ENCODE measurements at places on chromosomes 13 and 19.

GRCh38 chr19:44988273-44988672 lies 13.0 kb upstream of the RELB start:
- no peak for DNase-seq

- no peak for DNase-seq
Measured at GRCh38 chr13:75250526-75251178, 231.3 kb downstream of the TBC1D4 start.

DNA sequence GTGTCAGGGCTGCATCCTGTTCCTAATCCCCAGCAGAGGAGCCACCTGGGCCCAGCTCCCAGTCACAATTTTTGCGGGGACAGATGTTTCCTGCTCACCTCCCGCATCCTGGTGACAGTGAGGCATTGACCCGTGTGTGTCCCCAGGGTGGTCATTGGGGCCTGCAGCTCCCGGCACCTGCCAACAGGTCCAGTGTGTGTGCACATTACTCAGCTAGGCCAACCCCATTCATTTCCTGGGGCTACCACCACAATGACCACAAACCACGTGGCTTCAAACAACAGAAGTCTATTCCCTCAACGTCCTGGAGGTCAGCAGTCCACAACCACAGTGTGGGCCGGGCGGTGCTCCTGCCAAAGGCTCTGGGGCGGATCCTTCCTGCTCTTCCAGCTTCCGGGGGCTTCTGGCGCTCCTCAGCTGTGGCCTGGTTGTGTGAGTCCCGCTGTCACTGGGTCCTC lies 11.9 kb upstream of the F2RL3 start:
- DNase-seq, result no peak

- no peak for DNase-seq
Measured at GRCh38 chr13:80083853-80084676, 256.9 kb downstream of the SPRY2 start.

DNA sequence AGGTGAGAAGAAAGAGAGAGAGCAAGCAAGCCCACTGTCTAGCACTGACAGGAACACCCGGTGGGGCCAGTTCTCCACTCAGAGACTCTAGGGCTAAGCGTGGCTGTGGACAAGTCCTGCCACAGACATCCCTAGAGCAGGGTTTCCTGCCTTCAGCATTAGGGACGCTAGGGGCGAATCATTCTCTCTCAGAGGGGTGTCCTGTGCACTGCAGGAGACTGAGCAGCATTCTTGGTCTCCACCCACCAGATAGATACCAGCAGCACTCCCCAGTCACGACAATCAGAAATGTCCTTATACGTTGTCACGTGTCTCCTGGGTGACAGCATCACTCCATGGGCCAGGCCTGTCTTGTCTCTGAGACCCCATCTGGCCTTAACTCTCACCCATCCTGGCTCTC lies 1.5 kb downstream of the OR10H1 start:
- DNase-seq, result no peak

DNA sequence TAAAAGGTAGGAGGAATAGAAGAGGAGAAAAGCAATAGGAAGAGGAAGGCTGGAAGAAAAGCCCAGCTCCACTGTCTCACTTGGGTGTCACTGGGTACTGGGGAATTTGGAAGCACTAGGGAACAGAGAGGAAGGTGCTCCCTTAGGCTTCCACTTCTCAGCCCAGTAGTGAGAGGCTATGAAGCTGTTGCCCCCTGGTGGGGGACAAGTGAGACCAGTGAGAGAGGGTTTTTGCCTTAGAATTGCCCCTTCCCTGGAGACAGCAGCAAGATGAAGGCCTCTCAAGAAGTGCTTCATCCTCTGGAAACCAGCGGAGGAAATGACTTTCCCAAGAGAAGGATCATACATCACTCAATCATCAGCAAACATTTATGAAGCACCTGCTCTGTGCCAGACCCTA lies 4.7 kb upstream of the ZNF606 start:
- DNase-seq, result no peak

DNA sequence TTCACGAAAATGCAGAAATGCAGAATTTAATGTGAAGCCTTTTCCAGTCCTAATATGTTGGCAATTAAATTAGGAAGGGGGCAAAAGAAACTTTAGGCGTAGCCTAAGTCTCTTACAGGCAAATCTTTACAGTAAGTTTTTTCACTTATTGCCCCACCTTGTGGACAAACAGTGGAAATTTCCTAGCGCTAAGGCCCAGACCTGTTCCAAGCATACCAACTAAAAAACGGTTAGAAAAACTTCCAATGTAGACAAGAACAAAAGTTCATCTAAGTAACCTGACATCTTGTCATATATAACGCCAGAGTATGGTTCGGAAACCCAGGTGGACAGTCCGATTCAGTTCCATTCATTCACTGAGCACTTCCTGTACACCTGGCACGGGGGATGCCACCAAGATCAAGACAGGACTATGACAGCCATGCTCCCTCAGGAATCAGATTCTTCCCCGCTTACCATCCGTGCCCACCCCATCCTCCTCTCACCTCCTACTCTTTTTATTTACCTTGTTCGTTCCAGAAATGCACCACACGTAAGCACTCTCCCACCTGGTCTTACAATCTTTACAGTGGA lies 4.9 kb downstream of the ZAR1L start:
- no peak for DNase-seq

DNA sequence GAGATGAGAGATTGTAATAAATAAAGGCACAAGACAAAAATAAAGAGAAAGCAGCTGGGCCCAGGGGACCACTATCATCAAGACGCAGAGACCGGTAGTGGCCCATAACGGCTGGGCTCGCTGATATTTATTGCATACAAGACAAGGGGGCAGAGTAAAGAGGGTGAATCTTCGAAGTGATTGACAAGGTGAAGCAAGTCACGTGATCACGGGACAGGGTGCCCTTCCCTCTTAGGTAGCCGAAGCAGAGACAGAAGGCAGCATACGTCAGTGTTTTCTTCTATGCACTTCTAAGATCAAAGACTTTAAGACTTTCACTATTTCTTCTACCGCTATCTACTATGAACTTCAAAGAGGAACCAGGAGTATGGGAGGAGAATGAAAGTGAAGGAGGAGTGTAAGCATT lies 4.6 kb upstream of the PRKCG start:
- DNase-seq, result no peak

DNA sequence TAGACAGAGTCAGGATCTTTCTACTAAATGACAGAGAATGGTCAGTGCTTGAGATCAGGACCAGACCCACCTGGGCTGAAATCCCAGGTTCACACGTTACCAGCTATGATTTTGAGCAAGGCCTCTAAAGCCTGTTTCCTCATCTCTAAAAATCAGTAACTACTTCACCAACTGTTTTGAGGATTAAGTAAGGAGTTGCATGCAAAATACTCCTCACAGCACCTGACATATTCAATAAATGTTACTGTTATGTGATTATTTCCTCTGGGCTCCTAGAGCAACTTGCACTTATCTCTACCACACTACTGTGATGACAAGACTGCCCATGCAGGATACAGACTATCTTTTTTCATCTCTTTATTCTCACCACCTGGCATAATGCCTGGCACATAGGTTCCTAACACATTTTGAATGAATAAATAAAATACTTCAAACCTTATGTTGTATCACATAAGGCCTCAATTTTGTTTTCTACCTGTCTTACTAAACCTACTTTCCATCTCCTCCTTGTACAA lies 1.8 kb downstream of the KATNAL1 start:
- no peak for DNase-seq

- no peak for DNase-seq
Measured at GRCh38 chr19:483332-484072, 12.8 kb upstream of the MADCAM1 start.

GRCh38 chr13:77456271-77456670 lies 79.2 kb upstream of the SCEL start:
- no peak for DNase-seq

DNA sequence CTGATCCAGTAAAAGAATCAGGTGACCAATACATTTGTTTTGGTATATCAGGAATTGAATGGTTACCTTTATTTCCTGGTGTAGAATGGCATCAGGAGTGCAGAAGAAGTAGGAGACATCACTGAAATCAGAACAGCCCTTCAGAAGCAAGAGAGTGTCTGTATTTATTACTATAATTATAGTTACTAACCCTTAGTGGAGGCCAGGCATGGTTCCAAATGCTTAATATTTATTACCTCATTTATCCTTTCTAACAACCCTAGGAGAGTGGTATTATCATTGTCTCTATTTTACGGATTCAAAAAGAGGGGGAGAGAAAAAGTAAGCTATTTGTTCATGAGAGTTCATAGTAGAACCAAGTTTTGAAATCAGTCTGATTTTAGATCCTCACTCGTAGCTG lies 1292.9 kb downstream of the PCDH9 start:
- DNase-seq, result no peak

GRCh38 chr19:15381864-15382263 lies 2.3 kb upstream of the AKAP8 start:
- DNase-seq, result no peak

DNA sequence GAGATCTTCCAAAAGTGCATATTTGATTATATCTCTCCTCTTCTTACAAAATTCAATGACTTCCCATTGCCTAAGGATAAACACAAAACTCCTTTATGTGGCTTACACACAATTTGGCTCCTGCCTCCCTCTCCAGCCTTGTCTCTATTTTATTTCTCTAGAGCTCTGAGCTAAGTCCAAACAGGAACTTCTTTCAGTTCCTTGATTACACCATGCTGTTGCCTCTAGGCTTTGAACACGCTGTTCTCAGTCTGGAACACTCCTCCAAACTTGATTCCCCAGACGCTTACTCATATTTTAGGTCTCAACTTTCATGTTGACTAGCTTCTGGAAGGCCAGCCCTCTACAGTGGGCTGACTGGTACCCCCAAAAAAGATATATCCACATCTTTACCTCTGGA lies 258.5 kb downstream of the COG6 start:
- no peak for DNase-seq

DNA sequence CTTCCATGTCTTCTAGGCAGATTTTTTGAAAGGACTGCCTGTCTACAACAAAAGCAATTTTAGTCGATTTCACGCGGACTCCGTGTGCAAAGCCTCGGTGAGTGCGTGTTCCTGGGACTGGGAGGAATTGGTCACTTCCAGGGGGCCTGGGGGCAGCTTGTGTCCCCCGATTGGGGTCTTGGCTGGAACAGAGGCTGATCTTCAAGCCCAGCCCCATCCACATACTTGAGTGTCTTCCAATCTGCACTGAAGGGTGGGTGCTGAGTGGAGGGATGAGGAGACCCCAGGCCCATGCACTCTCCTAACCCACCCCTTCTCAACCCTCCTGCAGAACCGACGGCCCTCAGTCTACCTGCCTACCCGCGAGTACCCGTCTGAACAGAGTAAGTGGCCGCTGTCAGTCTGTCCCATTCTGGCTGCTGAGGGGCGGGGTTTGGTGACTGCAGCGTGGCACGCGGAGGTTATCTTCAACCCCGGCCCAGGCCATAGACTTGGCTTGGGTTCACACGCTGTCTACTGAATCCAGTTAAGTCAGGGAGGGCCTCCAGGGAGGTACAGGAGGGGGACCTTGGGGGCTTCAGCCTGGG lies 4.7 kb downstream of the DDA1 start:
- DNase-seq, result no peak

GRCh38 chr19:16897029-16897855 lies 8.4 kb downstream of the F2RL3 start:
- DNase-seq, result peak; percentile 77

DNA sequence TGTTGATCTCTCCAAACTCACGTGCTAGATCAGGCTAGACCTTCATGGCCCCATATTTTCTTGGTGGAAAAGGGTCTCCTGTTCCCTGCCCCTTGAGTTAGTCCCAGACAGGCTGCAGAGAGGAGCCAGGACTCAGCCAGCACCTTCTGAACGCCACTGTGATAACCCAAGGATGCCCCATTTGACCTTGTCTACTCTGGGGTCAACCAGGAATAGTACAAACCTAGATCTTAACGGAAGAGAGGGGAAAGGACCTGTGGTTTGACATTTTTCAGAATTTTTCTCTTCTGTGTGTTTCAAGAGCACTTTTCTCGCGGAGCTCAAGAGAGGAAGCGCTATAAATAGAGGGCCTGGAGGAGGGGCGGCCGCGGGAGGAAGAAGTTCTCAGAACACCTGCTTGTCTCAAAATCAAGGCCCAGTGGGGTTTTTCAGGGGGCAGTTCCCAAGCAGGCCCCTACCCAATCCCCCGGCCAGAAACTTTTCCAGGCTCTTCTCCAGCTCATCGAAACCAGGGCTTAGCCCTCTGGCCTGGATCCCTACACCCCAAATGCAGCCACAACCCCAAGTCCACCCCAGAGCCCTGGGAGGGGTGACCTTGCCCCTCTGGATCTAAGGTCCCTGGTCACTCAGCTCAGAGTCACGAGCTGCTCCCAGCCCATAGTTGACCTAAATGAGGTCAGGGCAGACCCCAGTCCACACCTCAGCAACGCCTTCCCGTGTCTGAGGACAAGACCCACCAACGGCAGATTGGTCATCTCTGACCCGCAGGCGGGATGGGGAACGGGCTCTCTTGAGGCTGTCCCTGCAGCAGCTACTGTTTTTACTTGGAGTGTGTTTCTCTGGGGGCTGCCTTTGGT lies 75.6 kb upstream of the TM9SF2 start:
- DNase-seq, result no peak

- DNase-seq, result no peak
Measured at GRCh38 chr19:8245869-8246835, 37.0 kb downstream of the CERS4 start.

DNA sequence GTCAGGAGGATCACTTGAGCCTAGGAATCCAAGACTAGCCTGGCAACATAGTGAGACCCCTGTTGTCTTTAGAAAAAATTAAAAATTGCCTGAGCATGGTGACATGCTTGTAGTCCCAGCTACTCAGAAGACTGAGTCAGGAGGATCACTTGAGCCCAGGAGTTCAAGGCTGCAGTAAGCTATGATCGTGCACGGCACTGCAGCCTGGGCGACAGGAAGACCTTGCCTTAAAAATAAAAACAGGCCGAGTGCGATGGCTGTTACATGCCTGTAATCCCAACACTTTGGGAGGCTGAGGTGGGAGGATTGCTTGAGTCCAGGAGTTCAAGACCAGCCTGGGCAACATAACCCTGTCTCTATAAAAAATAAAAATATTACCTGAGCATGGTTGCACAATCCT lies 5.4 kb downstream of the HNRNPUL1 start:
- DNase-seq, result no peak

GRCh38 chr19:815079-815774 lies 6.5 kb downstream of the PLPPR3 start:
- DNase-seq, result no peak

DNA sequence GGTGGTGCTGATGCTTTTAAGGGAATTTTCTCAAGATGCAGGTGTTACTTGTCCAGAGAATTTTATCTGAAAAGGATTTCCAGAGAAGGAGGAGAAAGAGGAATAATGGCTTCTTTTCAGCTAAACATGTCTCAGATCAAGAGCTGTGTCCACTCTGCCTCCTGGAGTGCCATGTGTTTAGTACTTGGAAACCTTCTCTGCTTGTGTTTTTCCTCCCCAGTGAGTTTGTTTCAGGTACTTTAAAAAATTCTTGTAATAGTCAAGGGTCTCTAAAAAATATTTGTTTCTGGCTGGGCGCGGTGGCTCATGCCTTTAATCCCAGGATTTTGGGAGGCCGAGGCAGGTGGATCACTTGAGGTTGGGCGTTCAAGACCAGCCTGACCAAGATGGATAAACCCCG lies 22.7 kb downstream of the ZNF431 start:
- DNase-seq, result no peak

Measured in hypothalamus (tissue), 51 donors.